Calu3 (cell line): ENCODE measurements at places on chromosomes 16 and 17.
A peak's percentile ranks its signal among the peaks of the same experiment; 100 is the strongest.

- peaks cover 23% of the 10 kb centered on the region for H3K36me3 ChIP-seq
- no peak for DNase-seq
- no peaks in the 10 kb centered on the region for H3K27me3 ChIP-seq
- no peak overlapping the region for H3K27ac ChIP-seq
- no peaks in the 10 kb centered on the region for H3K4me1 ChIP-seq
- no peak overlapping the region for H3K4me3 ChIP-seq
Measured at GRCh38 chr17:37592291-37592690, 16.9 kb downstream of the SYNRG start.

GRCh38 chr17:5843366-5844026 lies 226.7 kb upstream of the WSCD1 start:
- no peaks in the 10 kb centered on the region for H3K27me3 ChIP-seq
- no peaks in the 10 kb centered on the region for H3K4me1 ChIP-seq
- DNase-seq, result no peak
- H3K27ac ChIP-seq, result no peak overlapping the region
- no peak overlapping the region for H3K4me3 ChIP-seq

GRCh38 chr17:7208027-7208571 lies 11.5 kb downstream of the DLG4 start:
- H3K4me3 ChIP-seq, result no peak overlapping the region
- peaks cover 8% of the 10 kb centered on the region for H3K4me1 ChIP-seq
- no peak overlapping the region for H3K27ac ChIP-seq
- DNase-seq, result no peak
- H3K36me3 ChIP-seq, result no peaks in the 10 kb centered on the region

- H3K36me3 ChIP-seq, result no peaks in the 10 kb centered on the region
- H3K4me1 ChIP-seq, result no peaks in the 10 kb centered on the region
- H3K27ac ChIP-seq, result no peak overlapping the region
- no peak overlapping the region for H3K4me3 ChIP-seq
- no peak for DNase-seq
- H3K27me3 ChIP-seq, result peaks cover 5% of the 10 kb centered on the region
Measured at GRCh38 chr17:57756951-57757350, 11.9 kb upstream of the CCDC182 start.

DNA sequence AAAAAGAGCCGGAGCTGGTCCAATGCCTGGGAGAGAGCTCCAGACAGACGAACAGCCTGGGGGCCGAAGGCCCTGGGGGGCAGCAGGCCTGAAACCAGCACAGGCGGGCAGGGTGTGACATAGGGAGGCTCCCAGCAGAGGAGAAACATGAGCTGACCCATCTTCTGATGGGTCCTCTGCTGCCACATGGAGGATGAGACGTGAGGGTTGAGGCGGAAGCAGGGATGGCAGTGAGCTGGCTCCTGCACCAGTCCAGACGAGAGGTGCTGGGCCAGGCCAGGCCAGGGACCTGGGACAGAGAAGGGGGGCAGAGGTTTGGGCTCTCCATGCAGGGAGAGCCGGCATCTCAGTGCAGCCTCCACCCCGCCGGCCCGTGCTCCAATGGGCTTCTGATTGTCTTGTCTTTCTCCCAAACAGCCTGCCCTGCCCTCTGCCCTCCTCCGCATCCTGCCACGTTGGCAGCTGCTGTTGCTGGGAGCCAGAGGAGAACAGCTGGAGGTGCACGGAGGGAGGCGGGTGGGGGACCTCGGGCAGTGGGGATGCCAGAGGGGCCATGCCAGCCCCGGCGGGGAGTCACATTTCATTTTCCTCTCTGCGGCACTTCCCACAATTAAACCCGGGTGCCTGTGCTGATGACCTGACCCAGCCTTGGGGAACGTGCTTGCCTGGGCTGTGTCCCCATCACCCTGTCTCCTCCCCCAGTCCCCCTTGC lies 139.1 kb upstream of the GSE1 start:
- H3K4me1 ChIP-seq, result peaks cover 12% of the 10 kb centered on the region
- no peaks in the 10 kb centered on the region for H3K36me3 ChIP-seq
- DNase-seq, result no peak

- H3K27ac ChIP-seq, result no peak overlapping the region
- no peaks in the 10 kb centered on the region for H3K4me1 ChIP-seq
- H3K36me3 ChIP-seq, result no peaks in the 10 kb centered on the region
Measured at GRCh38 chr16:85709766-85710585, 21.2 kb upstream of the GINS2 start.

GRCh38 chr16:81384006-81384405 lies 60.6 kb upstream of the CMIP start:
- no peaks in the 10 kb centered on the region for H3K27me3 ChIP-seq
- no peaks in the 10 kb centered on the region for H3K36me3 ChIP-seq

DNA sequence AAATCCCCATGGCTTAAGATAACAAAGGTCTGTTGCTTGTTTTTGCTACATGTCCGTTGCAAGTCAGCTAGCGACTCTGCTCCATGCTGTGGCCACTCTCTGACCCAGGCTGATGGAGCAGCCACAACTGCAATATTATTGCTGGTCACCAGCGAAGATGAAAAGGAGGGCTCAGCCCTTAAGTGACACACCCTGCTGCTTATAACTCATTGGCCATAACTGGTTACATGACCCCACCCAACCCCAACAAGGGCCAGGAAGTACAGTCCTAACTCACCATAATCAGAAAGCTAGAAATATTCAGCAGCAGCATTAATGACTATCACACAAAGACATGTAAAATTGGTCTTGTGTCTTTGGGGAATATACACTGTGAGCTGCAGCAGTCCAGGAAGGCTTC lies 224.3 kb downstream of the SOX9 start:
- DNase-seq, result no peak
- H3K4me3 ChIP-seq, result no peak overlapping the region
- H3K27ac ChIP-seq, result no peak overlapping the region
- H3K4me1 ChIP-seq, result peaks cover 25% of the 10 kb centered on the region
- H3K36me3 ChIP-seq, result no peaks in the 10 kb centered on the region
- H3K27me3 ChIP-seq, result no peaks in the 10 kb centered on the region

DNA sequence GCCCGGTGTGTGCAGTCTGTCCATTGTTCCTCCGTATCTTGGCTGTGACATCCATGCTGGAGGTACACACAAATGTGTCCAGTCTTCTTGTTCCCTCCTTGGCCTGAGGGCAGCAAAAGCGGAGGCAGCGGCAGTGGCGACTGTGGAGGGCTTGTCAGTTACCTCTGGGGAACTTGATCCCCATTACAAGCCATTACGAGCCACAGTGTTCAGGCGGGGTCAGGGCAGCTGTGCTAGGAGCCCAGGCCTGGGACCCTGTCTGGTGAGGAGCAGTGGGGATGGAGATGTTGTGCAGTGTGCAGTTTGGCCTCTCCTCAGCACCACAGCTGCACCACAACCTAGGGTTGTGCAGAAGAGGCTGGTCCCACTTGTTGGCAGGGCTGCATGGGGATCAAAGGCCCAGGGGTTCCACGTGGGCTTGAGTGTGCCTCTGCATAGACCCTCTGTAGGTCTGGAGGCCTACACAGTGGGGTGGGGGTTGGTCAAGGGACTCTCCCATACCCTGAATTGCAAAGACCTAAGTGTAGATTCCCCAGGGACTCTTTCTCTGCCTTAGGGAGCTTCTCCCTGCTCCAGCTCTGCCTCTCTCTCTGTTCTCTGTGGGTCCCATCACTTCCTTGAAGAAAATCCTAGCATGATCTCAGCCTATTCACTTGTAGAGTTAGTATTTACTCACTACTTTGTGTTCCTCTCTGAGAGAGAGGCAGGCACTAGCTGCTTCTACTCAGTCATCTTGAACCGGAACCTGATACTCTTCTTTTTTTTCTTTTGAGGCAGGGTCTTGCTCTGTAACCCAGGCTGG lies 58.8 kb downstream of the SLFN11 start:
- H3K27ac ChIP-seq, result peak overlapping the region; percentile 30
- no peak for DNase-seq
- no peaks in the 10 kb centered on the region for H3K36me3 ChIP-seq
- peak overlapping the region; percentile 8 for H3K4me3 ChIP-seq
- H3K27me3 ChIP-seq, result no peaks in the 10 kb centered on the region
- peaks cover 19% of the 10 kb centered on the region for H3K4me1 ChIP-seq
